HS-5 (cell line): ENCODE measurements at places on chromosomes 4 and X.

GRCh38 chr4:183621875-183622274 lies 37.1 kb downstream of the RWDD4 start:
- DNase-seq, result no peak

- no peak for DNase-seq
Observed at GRCh38 chr4:84220990-84221389, 278.1 kb downstream of the NKX6-1 start.

DNA sequence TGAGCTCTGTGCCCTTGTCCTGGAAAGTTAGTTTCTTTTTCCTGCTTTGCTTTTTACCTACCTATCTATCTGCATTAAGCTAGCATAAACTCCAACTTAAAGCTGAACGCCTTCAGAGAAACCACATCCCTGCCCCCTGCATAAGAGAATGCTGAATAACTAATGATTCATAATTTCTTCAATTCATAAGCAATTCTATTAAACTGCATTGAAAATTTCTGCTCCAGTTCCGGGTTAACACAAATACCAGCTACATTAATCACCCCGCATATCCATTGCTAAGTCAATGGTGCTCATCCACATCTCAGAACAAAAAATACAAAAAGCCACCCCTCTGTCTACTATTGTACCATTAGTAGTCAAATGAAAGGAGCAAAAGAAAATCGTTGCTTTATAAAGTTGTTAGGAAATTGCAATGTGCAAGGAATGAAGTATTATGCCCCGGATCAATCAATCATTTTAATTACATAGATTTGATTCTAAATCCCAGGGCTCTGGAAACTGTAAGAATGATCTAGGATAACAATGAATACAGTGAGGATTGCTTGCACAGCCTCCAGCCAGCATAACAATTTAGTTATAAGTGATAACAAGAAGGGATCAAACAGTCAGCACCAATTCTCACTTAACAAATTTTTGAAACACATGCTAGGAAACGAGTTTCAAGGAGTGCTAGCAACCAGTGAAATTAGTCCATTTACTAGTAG lies 106.8 kb downstream of the ELOVL6 start:
- peak; percentile 76 for DNase-seq

- no peak for DNase-seq
Observed at GRCh38 chrX:37873220-37873619, 25.8 kb upstream of the DYNLT3 start.

DNA sequence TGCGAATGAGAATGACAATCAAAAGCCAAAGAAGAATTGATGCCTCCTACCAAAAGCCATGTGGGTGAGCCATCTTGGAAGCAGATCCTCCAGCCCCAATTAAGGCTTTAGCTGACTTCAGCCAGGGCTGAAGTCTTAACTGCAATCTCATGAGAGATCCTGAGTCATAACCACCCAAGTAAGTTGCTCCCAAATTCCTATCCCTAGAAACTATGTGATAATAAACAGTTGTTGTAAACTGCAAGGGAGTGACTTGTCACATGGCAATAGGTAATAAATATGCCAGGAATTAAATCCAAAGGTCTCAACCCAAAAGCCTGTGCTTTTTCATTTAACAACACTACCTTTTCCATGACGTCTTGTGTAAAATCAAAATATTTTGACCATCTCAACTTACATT lies 154.2 kb upstream of the TBL1X start:
- no peak for DNase-seq

DNA sequence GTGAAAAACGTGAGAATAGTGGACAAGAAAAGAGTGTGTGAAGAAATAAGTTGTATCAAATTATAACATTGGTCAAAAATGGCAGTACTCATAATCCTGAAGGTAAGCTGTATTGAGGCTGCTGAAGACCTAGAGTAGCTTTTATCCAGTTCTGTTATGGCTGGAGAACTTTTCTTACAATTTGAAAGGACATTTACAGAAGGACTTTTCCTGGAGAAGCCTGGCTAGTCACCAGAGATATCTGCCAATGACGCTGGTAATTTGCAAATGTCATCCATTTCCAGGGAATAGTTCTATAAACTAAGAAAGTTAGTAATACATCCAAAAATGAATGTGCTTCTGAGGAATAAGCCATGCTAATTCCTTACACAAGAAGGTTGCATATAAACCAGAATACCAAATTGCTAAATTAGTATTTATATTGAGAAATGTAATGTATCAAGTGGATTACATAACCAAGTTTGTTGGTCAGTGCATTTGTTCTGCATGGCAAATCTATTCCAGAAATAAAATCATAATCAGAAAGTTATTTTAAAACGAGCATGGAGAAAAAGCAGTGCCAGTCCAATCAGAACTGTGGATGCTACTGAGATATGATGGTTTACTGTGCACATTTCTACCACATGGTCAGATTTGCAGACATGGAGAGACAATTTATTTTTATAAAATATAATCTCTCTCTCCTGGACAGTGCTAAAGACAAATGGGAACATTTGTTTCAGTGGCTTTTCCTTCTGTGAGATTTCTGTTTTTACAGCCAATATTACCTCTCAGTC lies 743.7 kb upstream of the HS3ST1 start:
- DNase-seq, result no peak

DNA sequence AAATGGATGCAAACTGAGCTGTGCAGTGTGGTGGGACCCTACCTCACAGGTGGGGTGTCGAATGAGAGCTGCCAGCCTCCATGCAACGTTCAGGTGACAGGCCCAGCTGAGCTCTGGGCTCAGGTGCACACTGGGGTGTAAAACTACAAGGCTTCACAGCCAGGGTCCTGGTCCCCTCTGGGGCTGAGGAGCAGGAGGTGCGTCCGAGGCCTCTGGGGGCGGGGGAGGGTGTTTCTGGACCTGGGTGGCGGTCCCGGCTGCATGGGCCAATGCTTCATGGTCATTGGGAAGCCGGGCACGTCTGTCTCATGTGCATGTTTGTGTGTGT lies 26.5 kb upstream of the SORCS2 start:
- DNase-seq, result no peak
